ENCODE measurements at places on chromosomes 6 and 20. TPM values are rescaled to one million over a fixed set of nuclear protein-coding genes. Genes with fewer than 3 reads are reported as not detected.
A peak's percentile ranks its signal among the peaks of the same experiment; 100 is the strongest.

Gene WFDC2
- total RNA-seq = not detected

Gene ZBTB24
- 11.0 TPM for total RNA-seq

GRCh38 chr6:15484140-15484539, 178.7 kb downstream of the DTNBP1 start:
- peaks cover 66% of the 10 kb centered on the region for H3K36me3 ChIP-seq
- no peak overlapping the region for H3K4me3 ChIP-seq
- no peaks in the 10 kb centered on the region for H3K27me3 ChIP-seq
- H3K4me1 ChIP-seq = peaks cover 40% of the 10 kb centered on the region
- no peak for ATAC-seq
- peak overlapping the region; percentile 67 for H3K27ac ChIP-seq

- H3K36me3 ChIP-seq = no peaks in the 10 kb centered on the region
- peaks cover 39% of the 10 kb centered on the region for H3K27me3 ChIP-seq
- peak; percentile 95 for ATAC-seq
- peaks cover 11% of the 10 kb centered on the region for H3K4me1 ChIP-seq
- H3K27ac ChIP-seq = peak overlapping the region; percentile 61
These were observed 76.2 kb downstream of the FAM229B start for GRCh38 chr6:112163295-112164257.

Gene RBBP8NL
- not detected for total RNA-seq

DNA sequence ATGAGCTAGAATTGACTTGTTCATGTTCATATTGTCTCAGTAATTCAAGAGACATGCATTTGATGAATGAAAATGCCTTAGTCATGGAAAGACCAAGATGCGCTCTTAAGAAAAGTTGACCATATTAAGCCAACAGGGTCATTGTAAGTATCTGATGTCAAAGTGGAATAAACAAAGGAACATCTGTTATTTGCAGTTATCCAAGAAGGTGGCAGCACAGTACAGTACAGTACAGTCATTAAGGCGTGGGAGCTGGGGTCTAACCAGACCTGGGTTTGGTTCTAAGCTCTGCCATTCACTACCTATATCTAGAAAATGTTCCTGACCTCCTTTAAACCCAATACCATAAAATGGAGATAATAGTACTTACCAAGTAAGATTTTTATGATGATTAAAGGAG, 178.1 kb downstream of the BACH2 start:
- no peak overlapping the region for H3K4me3 ChIP-seq
- H3K36me3 ChIP-seq = peaks cover 5% of the 10 kb centered on the region

GRCh38 chr6:43308101-43308989, at the start of gene CRIP3:
Gene CRIP3 (minus strand): TSS chr6:43308826. CDS start chr6:43308792, 34 bp downstream.
- H3K27me3 ChIP-seq = no peaks in the 10 kb centered on the region
- peak within 1 kb of the TSS; percentile 82 for H3K4me3 ChIP-seq
- no peaks in the 10 kb centered on the region for H3K36me3 ChIP-seq
- H3K4me1 ChIP-seq = no peaks in the 10 kb centered on the region

Gene POPDC3
- total RNA-seq = not detected

DNA sequence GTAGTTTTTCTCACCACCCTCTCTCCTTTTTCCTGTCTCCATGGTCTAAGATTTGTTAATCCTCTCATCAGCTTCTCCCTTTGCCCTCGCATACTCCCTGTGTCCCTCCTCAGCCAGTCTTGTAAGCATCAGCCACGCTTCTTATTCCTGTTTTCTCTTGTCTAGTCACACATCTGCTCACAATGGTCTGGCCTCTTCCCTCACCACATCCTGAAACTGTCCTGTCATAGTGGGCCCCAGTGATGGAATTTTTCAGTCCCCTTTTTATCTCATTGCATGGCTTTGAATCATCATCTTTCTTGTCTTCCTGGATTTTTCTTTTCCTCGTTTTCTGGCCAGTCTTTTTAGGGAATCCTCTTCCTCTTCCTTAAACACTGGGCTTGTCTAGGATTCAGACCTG, 57.2 kb downstream of the GFRA4 start:
- H3K4me1 ChIP-seq = peaks cover 6% of the 10 kb centered on the region
- H3K27ac ChIP-seq = peak overlapping the region; percentile 33
- no peak for ATAC-seq
- H3K4me3 ChIP-seq = no peak overlapping the region
- H3K36me3 ChIP-seq = peaks cover 74% of the 10 kb centered on the region

DNA sequence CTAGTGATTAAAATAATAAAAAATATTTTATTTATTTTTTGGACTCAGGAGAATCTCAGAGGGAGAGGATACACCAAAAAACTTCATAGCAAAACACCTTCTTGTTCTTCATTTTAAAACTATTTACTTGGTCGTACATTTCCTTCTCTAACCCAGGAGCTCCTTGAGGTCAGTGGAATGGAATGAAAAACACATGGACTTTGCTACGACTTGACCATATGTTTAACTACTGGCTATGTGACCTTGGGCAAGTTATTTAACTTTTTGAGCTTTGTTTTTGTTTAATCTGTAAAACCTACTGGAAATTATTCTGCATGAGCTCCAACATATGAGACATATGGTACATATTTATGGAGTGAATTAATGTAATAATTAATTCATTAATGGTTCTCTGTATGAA, 1005.5 kb upstream of the CITED2 start:
- H3K4me1 ChIP-seq = no peaks in the 10 kb centered on the region
- H3K4me3 ChIP-seq = no peak overlapping the region
- H3K27ac ChIP-seq = no peak overlapping the region
- peaks cover 3% of the 10 kb centered on the region for H3K27me3 ChIP-seq

GRCh38 chr6:165858586-165858985, 195.5 kb upstream of the PDE10A start:
- no peak overlapping the region for H3K27ac ChIP-seq
- H3K4me1 ChIP-seq = no peaks in the 10 kb centered on the region

GRCh38 chr20:11581271-11581670, 336.4 kb upstream of the BTBD3 start:
- no peak overlapping the region for H3K27ac ChIP-seq
- ATAC-seq = no peak
- no peak overlapping the region for H3K4me3 ChIP-seq
- H3K27me3 ChIP-seq = no peaks in the 10 kb centered on the region
- H3K4me1 ChIP-seq = no peaks in the 10 kb centered on the region
- no peaks in the 10 kb centered on the region for H3K36me3 ChIP-seq

- ATAC-seq = peak; percentile 27
- peak overlapping the region; percentile 90 for H3K27ac ChIP-seq
- peaks cover 39% of the 10 kb centered on the region for H3K4me1 ChIP-seq
- H3K36me3 ChIP-seq = peaks cover 24% of the 10 kb centered on the region
- no peaks in the 10 kb centered on the region for H3K27me3 ChIP-seq
These were observed 78.4 kb downstream of the GMPR start for GRCh38 chr6:16316741-16317251.

DNA sequence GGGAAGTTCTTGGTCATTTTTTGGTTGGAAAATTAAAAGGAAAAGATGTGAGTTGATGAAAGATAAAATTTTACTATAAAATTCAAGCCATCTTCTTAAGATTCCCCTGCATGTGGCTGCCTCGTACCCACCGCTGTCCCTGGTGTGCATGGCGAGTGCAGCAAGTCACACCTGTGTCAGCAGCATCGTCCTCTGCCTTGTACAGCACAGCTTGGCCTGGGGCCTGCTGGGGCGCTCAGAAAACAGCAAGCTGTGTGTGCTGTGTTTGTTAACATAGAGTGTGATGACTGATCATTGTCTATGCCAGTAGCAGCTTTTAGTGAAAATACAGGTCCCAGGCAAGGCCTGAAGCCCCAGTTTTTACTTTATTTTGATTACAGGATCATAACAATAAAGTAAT, 56.7 kb downstream of the FAM120B start:
- no peaks in the 10 kb centered on the region for H3K27me3 ChIP-seq
- no peaks in the 10 kb centered on the region for H3K4me1 ChIP-seq
- H3K27ac ChIP-seq = no peak overlapping the region
- no peak overlapping the region for H3K4me3 ChIP-seq
- H3K36me3 ChIP-seq = peaks cover 80% of the 10 kb centered on the region
- no peak for ATAC-seq

DNA sequence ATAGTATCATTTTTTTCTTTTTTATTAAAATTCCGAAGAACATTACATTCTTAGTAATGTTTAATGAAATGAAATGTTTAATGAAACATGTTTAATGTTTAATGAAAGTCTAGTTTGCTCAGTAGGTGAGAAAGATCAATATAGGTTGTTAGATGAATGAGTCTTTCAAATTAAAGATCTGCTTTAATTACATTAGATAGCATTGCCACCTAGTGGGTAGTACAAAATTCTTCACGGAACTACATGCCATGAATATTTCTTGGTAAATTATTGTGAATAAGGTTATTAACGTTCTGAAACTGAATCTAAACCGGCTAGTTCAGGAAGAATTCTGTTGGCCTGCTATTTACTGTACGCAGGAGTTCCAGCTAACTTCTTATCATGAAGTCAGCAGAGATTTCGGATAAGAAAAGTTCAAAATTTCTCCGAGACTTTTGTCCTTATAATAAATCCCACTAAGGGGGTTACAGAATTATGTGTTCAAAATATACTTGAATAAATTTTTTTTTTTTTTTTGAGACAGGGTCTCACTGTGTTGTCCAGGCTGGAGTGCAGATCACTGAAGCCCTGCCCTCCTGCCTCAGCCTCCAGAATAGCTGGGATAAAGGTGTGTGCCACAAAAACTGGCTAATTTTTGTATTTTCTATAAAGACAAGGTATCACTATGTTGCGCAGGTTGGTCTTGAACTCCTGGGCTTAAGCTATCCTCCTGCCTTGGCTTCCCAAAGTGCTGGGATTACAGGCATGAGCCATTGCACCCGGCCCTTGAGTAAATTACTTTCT, 7.9 kb upstream of the GMNN start:
- no peak overlapping the region for H3K4me3 ChIP-seq
- no peaks in the 10 kb centered on the region for H3K27me3 ChIP-seq
- H3K36me3 ChIP-seq = no peaks in the 10 kb centered on the region
- ATAC-seq = peak; percentile 62
- no peaks in the 10 kb centered on the region for H3K4me1 ChIP-seq
- no peak overlapping the region for H3K27ac ChIP-seq

Measured in activated T-helper 17 cell treated with anti-CD3 and anti-CD28 coated beads, Interleukin-2, amount 50 U/mL, for 72 hours (primary cell).